ENCODE measurements at places on chromosomes 13 and 19.

DNA sequence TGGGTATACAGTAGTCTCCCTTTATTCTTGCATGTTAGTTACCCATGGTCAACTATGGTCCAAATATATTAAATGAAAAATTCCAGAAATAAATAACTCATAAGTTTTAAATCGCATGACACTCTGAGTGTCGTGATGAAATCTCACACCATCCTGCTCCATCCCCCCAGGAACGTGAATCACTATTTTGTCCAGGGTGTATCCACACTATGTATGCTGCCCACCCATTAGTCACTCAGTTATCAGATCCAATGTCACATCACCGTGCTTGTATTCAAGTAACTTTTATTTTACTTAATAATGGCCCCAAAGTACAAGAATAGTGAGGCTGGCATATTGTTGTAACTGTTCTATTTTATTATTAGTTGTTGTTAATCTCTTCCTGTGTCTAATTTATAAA, 115.8 kb upstream of the SERP2 start:
- DNase-seq = no peak

DNA sequence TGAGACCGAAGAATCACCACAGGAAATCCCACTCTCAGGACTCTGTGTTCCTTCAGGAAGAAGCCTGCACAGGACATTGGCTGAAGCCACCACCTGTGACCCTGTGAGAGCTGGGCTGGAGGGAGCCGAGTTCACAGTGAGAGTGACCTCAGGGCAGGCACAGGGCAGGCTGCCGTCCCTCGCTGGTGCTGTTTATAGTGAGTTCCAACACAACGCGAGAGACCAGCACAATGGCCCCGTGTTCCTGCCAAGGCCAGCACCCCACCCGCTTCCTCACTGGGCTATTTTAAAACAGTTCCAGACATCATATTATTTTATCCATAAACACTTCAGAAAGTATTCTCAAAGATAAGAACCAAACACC, 18.4 kb upstream of the GAS6 start:
- DNase-seq = no peak

- DNase-seq = no peak
Observed at GRCh38 chr19:13064092-13064489, 38.6 kb downstream of the LYL1 start.

DNA sequence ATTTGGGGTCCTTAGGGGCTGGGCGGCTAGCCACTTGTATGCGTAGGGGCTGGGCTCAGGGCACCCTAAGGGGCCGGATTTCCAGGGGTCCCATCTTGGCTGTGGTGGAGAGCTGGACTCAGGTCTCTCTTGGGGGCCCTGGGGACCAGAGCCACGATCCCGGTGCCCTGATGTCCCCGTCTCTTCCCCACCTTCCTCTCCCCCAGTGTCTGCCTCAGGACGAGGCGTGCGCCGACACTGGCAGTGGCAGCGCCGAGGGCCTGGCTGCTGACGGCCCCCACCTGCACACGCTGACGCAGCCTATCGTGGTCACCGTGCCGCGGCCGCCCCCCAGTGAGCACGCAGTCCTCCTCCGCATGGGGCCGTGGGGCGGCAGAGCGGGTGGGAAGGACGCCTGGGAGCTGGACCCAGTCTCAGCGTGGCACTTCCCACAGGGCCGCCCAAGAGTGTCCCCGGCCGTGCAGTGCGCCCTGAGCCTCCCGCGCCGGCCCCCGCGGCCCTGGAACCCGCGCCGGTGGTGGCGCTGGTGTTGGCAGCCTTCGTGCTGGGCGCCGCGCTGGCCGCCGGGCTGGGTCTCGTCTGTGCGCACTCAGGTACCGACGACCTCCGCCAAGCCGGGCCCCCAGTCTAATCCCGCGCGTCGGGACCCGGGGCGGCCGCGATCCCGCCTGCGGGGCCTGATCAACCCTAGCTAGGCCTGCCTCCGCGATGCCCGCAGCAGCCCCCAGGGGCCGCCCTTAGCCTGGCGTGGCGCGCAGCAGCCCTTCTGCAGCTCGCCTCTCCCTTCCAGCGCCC, 2.7 kb upstream of the SNAPC2 start:
- peak; percentile 34 for DNase-seq

- DNase-seq = no peak
Observed at GRCh38 chr13:95307507-95307906, 6.3 kb upstream of the ABCC4 start.

Data from Peyer's patch (tissue), 4 donors.